ENCODE measurements at places on chromosomes 5 and 9.

DNA sequence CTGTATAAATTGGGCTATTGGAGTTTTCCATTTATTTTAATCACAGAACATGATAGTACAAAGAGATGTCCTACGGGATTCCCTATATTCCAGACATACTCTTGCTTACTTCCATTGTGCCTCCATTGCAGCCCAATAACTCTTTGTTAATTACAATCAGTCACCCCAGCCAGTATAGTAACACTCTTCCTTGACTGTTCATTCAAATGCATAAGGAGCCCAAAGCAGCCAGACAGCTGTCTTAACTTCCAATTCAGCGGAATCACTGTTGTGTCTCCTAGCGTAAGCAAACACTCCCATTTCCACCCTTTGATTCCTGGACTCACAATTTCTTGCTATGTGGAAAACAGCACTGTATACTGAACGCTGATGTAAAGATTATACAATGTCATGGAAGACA is 942.3 kb downstream of the TAF11L14 start:
- DNase-seq: no peak

GRCh38 chr9:2192356-2192979 is 177.3 kb downstream of the SMARCA2 start:
- DNase-seq: no peak

DNA sequence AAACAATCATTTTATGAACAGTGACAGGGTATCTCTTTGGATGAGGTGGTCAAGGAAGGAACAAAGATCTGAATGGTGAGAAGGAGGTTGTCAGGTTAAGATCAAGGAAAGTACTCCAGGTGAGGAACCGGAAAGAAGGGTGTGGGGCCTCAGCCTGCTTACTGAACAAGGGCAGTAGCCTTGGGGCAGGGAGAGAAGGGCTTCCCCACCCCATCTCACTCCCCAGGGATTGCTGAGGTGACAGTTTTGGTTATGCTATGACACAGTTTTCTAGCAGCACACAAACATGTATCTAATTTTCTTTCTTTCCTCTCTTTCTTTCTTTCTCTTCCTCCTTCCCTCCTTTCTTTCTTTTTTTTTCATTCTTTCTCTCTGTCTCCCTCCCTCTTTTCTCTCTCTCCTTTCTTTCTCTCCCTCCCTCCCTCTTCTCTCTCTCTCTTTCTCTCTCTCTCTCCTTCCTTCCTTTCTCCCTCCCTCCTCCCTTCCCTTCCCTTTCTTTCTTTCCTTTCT is 4.1 kb upstream of the HDHD3 start:
- DNase-seq: no peak

- DNase-seq: no peak
Observed at GRCh38 chr5:34034534-34035327, 8.3 kb downstream of the C1QTNF3 start.

GRCh38 chr5:145203193-145203592 is 631.9 kb downstream of the PRELID2 start:
- DNase-seq: no peak
